CD4-positive, alpha-beta T cell treated with Interleukin-1 beta for 1 hour (primary cell): ENCODE measurements at places on chromosomes 11 and 22.

DNA sequence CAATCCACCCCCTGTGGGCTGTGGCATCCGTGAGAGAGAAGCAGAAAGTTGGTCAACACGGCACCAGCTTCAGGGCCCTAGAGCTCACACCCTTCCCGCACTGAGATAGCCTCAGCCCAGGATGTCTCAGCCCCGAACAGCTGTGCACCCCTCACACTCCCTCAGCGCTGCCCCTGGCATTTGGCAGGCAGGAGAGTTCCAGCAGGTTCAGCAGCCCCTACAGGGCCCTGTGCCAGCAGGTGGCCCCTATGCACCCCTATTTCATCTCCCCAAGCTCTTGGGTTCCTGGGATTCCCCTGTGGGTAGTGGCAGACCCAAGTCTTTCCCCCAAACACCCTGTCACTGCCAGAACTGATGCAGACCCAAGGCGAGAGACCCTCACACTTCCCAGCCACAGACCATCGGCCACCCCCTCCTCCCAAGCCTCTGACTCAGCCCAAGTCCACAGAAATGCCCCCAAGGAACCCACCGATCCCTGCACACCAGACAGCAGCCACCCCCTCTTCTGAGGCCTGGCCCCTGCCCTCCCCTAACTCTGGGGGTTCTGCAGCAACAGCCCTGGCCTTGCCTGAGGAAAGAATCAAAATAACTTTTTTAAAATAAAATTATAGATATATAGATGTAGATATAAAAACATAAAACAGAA is 183.6 kb downstream of the IGLL1 start:
- DNase-seq: no peak

DNA sequence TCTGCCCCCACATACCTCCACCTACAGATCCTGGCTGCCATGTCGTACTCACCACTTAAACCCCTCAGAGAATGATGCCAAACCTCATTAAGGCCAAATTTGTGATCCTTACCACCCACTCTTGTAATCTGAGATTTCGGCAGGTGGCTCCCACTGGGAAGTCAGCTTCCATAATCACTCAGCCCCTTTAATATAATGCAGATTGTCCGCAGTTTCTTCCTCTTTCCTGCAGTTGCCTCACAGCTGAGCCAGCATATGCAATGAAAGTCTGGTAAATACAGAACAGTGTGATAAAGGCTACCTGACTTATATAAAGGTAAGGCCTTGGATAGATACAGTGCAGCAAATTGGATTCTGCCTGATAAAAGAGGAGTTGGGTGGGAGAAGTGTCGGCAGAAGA is 515.2 kb upstream of the TENM4 start:
- no peak for DNase-seq

- DNase-seq: peak; percentile 32
Measured at GRCh38 chr11:36564376-36565030, 3.3 kb upstream of the RAG1 start.

- no peak for DNase-seq
Measured at GRCh38 chr11:8810540-8811301, 100.3 kb upstream of the AKIP1 start.

GRCh38 chr11:124872280-124872679 is 7.0 kb downstream of the ROBO3 start:
- DNase-seq: no peak

GRCh38 chr11:34344768-34345539 is 12.9 kb downstream of the ABTB2 start:
- DNase-seq: no peak
